ENCODE measurements at places on chromosomes 6 and 20.

- DNase-seq = no peak
These were observed 25.3 kb downstream of the CASS4 start for GRCh38 chr20:56437196-56437960.

GRCh38 chr6:130432838-130433237 is 67.0 kb downstream of the TMEM200A start:
- DNase-seq = no peak

- DNase-seq = no peak
These were observed 501 bp downstream of the PLCG1 start for GRCh38 chr20:41137614-41138474.

GRCh38 chr20:61184194-61184593 is 67.9 kb upstream of the CDH4 start:
- DNase-seq = no peak

GRCh38 chr6:100296810-100297544 is 167.7 kb downstream of the SIM1 start:
- no peak for DNase-seq

DNA sequence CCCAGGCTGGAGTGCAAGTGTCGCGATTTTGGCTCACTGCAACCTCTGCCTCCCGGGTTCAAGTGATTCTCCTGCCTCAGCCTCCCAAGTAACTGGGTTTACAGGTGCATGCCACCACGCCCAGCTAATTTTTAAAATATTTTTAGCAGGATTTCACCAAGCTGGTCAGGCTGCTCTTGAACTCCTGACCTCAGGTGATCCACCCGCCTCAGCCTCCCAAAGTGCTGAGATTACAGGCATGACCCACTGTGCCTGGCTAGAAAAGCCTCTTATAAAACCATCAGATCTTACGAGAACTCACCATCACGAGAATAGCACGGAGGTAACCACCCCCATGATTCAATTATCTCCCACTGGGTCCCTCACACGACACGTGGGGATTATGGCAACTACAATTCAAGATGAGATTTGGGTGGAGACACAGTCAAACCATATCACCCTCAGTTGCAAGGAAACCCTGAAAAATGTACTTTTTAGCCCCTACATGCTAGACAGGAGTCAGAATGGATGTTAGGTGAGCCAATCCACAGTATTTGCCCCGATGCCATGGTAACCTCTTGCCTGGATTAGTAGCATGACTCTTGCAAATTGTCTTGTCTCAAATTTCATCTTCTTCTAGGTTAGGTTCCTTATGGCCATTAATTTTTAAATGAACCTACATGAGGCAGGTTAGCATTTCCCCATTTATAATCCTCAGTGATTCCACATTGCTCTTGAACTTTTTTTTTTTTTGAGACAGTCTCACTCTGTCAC is 17.1 kb upstream of the SASH1 start:
- no peak for DNase-seq

- no peak for DNase-seq
These were observed 3.4 kb upstream of the SRC start for GRCh38 chr20:37342231-37343177.
